ENCODE measurements at places on chromosomes 3 and 15.

DNA sequence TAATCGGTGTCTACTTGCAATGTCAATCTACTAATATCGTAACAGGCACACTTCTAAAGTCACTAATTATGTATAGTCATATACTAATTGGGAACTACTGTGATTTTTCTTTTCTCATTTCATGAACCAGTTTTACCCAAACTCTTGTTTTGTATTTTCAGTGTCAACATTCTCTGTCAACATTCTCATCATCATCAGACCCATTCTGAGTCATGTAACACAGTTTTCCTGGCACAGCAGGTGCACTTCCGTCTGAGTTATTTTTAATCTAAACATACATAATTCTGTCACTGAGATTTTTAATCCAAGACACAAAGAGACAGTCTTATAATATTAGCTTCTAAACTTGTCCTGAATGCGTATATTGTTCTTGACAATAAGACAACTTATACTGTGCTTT, 205.1 kb upstream of the EIF1B start:
- no peak for DNase-seq

GRCh38 chr3:180417241-180417640, 184.7 kb upstream of the TTC14 start:
- peak; percentile 4 for DNase-seq

- no peak for DNase-seq
Measured at GRCh38 chr15:45114076-45114750, at the start of the genes DUOX2 and DUOXA2. DUOX2 (minus strand) TSS chr15:45114172; CDS start chr15:45113411, 761 bp downstream. DUOXA2 (plus strand) TSS chr15:45114326; CDS start chr15:45114606, 280 bp downstream.

GRCh38 chr3:148269816-148270215, 427.9 kb upstream of the AGTR1 start:
- no peak for DNase-seq

GRCh38 chr3:177633671-177634207, 436.5 kb upstream of the TBL1XR1 start:
- no peak for DNase-seq

DNA sequence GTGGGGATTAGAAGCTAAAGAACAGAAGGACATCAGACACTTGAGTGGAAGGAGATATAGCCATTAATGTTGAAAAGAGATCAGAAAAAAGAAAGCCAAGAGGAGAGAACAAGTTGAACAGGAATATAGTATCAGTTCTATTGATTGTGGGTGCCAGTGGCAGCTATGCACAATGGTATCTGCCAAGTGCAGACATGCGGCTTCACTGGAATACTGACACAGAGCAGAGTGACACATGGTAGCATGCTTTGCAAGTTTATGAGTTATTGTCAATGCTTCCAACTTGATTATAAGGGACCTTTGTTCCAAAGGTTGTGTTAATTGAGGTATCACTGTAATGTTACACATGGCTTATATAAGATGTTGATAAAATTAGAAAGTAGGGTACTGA, 42.0 kb upstream of the TP63 start:
- no peak for DNase-seq

DNA sequence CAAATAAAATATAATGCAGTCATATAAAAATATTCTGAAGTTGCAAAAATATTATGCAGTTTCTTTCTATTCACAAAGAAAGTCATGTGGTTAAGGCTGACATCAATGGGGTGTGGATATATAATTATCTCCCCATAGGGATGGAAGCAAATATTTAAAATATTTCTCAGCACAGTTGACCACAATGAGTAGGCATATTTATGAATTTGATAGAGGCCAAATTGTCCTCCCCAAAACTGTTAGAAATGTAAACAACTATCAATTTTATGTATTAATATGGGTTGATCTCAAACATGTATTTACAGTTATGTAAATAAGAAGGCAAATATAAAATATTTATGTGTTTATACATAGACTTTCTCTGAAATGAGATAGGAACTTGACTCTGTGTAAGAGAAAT, 246.0 kb upstream of the CBLB start:
- DNase-seq: no peak

DNA sequence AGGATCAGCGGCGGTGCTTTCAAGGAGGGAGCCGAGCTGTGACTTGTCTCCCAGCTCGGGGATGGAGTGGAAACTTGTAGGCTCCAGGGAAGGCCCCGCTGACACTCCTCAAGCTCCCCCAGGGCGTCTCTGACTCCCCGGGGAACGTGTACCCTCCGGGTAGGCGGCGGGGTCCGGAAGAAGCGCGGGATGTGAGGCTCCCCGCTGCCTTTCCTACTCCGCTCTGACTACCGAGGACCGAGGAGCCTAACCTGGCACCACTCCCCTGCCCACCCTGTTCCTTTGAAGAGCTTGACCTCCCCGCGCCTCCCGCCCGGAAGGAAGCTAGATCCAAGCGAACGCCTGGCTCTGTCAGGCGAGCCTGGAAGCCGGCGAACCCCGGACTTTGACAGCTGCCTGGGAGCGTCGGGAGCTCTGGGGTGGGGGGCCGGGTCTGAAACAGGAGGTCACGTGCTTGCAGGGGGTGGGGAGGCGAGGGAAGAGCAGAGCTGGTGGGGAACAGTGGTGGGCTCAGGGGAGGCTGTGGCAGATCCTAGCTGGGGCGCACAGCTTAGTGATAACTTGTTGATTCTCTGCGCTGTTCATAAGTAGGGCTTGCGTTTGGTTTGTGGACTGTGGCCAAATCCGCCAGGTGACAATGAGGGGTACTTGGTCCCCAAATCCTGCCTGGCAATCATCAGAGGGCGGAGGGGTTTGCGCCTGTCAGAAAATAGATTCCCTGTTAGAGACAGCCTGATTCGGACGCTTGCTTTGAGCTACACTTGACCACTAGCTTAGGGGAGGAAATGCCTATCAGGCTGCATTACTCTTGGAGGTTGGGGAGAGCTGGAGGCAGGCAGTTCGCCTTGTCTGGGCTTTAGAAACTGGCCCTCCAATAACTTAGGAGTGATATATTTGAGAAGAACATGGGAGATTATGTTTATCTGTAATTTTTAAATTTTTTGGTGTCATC, 1.2 kb downstream of the CLSTN2 start:
- DNase-seq: no peak

- no peak for DNase-seq
Measured at GRCh38 chr15:71649894-71650293, 160.5 kb upstream of the NR2E3 start.

- peak; percentile 42 for DNase-seq
Measured at GRCh38 chr15:65077981-65078352, 1.4 kb downstream of the KBTBD13 start.

- no peak for DNase-seq
Measured at GRCh38 chr3:176683382-176683781, 513.9 kb downstream of the TBL1XR1 start.

- DNase-seq: peak; percentile 6
Measured at GRCh38 chr15:58566029-58566428, 134.2 kb downstream of the LIPC start.

GRCh38 chr3:49029563-49029884, 326 bp upstream of the IMPDH2 start:
- DNase-seq: no peak

- DNase-seq: no peak
Measured at GRCh38 chr3:166799-167198, 29.8 kb upstream of the CHL1 start.

- DNase-seq: no peak
Measured at GRCh38 chr3:29486096-29486495, 205.2 kb downstream of the RBMS3 start.

- no peak for DNase-seq
Measured at GRCh38 chr15:96005906-96006305, 324.6 kb upstream of the NR2F2 start.

GRCh38 chr15:56981160-56981559, 62.7 kb downstream of the TCF12 start:
- DNase-seq: no peak

DNA sequence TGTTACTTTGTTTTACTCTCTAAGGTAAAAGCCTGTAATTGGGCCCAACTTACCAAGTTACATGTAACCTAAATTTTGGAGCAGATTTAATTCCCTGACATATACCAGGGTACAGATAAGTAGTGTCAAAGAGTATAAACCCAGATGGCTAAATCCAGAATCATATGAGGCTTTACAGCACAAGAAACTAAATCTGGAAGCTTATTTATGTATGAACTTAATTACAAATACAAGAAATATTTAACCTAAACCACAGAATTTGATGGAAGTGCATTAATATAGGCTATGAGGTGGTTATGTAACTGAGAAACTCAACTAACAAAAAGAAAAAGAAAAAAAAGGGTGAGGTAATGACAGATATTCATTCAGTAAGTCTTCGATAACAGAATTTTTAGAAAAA, 930.2 kb upstream of the ALCAM start:
- DNase-seq: no peak

GRCh38 chr15:47844437-47844836, 127.1 kb downstream of the SEMA6D start:
- DNase-seq: no peak

GRCh38 chr3:38114875-38115644, 21.9 kb downstream of the ACAA1 start:
- no peak for DNase-seq

DNA sequence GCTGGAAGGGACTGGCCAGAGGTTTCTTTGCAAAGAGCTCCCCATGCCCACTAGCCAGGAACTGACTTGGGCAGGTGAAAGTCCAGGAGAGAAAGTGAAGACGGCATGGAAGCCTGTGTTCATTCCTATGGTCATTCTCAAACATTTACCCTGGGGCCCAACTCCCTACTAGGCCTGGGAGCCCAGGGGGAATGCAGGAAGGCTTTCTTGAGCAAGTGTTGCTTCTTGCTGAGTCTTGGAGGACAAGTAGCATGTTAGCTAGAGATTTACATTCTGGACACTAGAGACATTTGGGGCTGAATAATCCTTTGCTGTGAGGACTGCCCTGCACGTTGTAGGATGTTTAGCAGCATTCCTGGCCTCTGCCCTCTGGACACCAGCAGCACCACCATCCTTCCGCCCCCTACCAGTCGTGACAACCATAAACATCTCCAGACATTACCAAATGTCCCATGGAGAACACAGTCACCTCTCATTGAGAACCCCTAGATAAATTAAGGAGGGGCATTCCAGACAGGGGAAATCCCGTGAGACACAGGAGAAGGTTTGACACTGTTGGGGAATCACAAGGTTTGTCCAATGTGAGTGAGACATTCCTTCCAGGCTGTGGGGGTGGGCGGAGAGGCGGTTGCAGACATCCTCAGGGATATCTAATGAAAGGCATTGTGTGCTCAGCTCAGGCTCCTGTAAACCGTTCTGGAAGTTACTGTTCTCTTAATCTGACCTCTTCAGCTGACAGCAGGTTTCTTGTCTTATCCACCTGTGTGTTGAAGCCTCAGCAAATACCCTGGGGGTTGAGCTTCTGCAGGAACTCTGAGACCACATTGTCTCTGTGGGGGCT, 236.2 kb downstream of the TLE3 start:
- no peak for DNase-seq

DNA sequence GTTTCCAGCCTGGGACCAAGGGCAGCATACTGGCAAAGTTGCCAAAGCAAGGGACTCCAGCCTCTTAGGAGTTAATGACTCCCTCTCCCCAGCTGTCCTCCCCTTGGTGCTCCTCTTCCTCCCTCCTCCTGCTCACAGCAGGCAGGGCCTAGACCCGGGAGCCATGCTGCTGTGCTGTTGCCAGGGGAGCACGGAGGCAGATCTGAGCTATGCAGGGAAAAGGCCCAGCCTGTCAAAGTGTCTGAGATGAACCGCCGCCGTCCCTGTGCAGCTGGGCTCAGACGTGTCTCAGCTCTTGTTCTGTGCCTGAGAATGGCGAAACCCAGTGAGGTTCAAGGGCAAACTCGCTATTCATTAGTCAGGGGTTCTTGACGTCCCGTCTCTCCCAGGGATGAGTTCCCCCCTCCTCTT, 60.8 kb upstream of the POLG start:
- DNase-seq: no peak

GRCh38 chr3:165920984-165921383, 83.8 kb upstream of the BCHE start:
- no peak for DNase-seq

DNA sequence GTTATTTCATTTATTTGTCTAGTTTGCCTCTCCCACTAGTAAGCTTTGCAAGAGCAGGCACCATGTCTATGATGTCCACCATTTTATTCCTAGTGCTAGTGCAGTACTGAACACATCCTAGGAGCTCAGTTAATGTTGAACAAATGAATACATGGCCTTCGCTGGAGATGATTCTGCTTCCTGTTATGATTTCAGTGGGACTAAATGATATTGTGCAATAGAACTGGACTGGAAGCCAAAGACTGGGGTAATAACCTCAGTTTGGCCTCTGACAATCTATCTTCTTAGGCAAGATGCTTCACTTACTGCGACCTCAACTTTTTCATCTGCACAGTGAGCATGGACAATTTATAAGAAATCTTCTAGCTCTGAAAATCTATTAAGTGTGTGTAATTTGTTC, 191.3 kb downstream of the ADAMTSL3 start:
- peak; percentile 37 for DNase-seq

DNA sequence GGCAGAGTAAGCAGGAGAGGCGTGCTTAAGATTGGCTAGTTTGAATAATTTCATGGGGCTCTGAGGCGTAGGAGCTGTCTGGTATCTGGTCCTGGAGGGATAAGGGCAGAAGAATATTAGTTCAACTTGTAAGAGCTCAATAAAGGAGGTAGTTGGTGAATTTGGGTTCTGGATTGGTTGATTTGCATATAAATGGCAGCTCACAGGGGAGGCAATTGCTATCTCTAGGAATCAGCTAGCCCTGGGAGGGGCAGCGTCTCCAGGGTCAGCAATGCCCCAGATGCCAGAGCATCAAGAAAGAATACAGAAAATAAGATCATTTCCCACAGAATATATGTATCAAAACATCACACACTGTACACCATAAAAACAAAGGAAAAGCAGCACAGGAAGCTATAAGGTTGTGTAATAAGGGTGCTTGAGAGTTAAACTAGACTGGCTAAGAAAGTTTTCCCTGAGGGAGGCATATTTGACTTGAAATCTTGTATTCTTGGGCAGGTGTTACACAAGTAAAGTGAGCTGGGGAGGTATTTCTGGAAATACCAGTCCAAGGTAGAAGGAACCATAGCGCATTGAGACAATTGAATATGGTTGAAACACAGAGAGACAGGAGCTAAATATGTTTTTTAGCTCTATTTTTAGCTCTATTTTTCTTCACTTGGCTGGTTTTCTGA, 6.1 kb downstream of the MOBP start:
- DNase-seq: no peak

DNA sequence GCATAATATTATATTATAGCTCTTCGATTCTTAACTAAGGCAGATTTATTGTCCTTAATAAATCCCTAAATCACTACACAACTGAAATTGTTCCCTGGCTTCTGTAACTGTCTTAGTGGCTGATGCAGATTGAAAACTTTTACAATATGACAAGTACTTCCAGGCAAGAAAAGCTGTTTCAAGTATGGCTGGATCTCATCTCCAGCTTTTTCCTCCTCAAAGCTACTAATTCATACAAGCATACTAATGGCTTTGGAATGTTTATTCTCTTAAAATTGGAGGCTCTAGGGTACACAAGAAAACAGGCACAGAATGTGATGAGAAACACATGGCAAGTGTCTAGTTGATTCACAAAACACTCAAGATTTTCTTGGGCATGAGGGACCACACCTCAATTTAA, 351.5 kb upstream of the ICE2 start:
- no peak for DNase-seq

GRCh38 chr15:69994429-69995205, 103.1 kb downstream of the TLE3 start:
- no peak for DNase-seq
